NCI-H1694 treated with DMSO at 0.1 percent for 48 hours (cell line): ENCODE measurements at places on chromosomes 5 and 9.

DNA sequence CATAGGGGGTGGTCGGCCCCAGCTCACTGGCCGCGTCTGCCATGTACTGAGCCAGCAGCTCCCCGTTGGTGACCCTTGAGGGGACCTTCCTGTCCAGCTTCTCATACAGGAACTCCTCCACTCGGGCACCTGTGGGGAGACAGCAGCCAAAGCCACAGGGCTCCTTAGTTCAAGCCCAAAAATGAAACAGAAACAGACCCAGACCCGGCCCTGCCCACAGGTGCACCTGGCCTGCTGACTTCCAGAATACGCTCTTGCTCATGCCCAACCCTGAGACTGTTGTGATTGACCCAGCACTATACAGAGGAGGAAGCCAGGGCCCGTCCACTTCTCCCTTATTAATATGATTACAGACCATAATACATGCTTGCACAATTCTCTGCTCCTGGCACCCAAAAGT is 7.0 kb downstream of the SH3GLB2 start:
- no peak for DNase-seq

GRCh38 chr5:53071738-53072137 is 37.8 kb downstream of the MOCS2 start:
- no peak for DNase-seq

- no peak for DNase-seq
Measured at GRCh38 chr9:98193336-98193944, 1.0 kb upstream of the CORO2A start.

GRCh38 chr5:3597167-3598007 is 1.8 kb downstream of the IRX1 start:
- DNase-seq, result no peak

DNA sequence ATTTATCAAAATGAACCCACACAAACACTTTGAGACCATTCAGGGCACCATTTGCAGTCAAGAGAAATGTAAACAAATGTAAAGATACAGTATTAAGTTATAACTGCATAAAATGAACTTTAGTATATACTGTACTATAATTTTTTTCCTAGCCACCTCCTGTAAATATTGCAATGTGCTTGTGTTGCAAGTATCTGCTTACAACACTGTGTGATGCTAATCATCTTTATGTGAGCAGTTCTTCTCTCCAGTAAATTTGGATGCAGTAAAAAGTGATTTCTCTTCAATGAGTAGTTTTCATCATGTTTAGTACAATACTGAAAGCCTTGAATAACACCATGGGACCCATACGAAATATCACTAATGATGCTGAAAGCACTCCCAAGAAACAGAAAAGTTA is 9.4 kb downstream of the G3BP1 start:
- no peak for DNase-seq
